ENCODE measurements at places on chromosomes 2 and 18. TPM values are rescaled to one million over a fixed set of nuclear protein-coding genes. Genes with fewer than 3 reads are reported as not detected.

- peaks cover 12% of the 10 kb centered on the region for H3K4me1 ChIP-seq
- no peaks in the 10 kb centered on the region for H3K36me3 ChIP-seq
- H3K27me3 ChIP-seq: no peaks in the 10 kb centered on the region
- H3K4me3 ChIP-seq: no peak overlapping the region
These were observed 78.3 kb upstream of the FZD5 start for GRCh38 chr2:207847807-207848544.

DNA sequence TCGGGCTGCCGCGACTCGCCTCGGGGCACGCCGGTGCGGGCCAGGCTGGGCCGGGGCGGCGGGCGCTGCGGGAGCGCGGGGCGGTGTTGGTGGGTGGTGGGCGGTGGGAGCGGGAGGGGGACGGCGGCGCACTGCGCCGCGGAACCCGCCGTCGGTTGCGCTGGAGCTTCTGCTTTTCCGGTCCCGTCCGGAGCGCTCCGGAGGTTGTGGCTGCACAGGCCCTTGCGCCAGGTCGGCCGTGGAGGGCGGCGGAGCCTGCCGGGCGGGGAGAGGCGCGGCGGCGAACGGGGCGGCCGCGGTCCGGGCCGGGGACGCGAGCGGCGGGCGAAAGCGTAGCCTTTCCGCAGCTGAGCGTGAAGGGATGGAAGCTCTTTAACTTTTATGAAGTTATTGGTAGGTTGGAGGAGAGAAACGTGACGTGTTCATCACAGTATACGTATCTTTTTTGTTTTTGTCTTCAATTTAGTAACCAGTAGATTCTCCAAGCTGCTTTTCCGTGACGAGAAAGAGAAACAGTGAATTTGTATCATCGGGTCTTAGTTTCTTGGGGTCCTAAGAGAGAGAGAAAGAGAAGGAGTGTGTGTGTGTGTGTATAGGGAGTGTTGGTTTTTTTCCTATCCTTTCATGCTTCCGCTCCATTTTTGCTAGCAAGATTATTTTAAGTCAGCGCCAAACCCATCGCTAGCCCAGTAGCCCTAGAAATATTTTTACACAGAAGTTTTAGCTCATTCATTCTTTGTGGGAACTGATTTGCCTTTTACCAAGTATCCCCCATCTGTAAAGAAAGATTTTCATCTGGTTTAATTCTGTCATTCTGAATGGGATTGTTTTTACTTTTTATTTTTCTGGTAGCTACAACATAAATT, 535 bp downstream of the ATG4B start:
- H3K4me3 ChIP-seq: peak overlapping the region; percentile 99
- no peak for DNase-seq
- peaks cover 70% of the 10 kb centered on the region for H3K4me1 ChIP-seq
- peaks cover 13% of the 10 kb centered on the region for H3K36me3 ChIP-seq

- peaks cover 9% of the 10 kb centered on the region for H3K36me3 ChIP-seq
- no peak for DNase-seq
- no peaks in the 10 kb centered on the region for H3K27me3 ChIP-seq
- H3K27ac ChIP-seq: no peak overlapping the region
These were observed 85.5 kb downstream of the MTA3 start for GRCh38 chr2:42653908-42654445.

DNA sequence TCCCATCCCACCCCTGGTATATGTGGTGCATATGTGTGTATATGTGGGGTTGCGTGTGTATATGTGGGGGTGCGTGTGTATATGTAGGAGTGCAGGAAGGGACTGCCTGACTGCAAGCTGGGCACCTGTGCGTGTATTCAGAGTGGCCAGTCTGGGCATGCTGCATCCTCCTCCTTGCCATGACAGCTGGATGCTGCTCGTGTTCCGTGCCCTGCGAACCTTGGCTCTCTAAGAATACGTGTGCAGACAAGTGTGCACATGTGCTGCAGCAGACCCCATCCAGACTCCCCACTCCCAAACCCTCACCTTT, 222.1 kb downstream of the CELF4 start:
- H3K27ac ChIP-seq: no peak overlapping the region
- no peak overlapping the region for H3K4me3 ChIP-seq
- H3K27me3 ChIP-seq: no peaks in the 10 kb centered on the region
- DNase-seq: no peak

GRCh38 chr18:76493213-76494161, 1.6 kb downstream of the ZNF516 start:
- peak overlapping the region; percentile 87 for H3K4me3 ChIP-seq
- no peaks in the 10 kb centered on the region for H3K36me3 ChIP-seq
- DNase-seq: no peak
- no peaks in the 10 kb centered on the region for H3K27me3 ChIP-seq

- no peak overlapping the region for H3K4me3 ChIP-seq
- H3K27ac ChIP-seq: no peak overlapping the region
- no peaks in the 10 kb centered on the region for H3K36me3 ChIP-seq
- H3K4me1 ChIP-seq: no peaks in the 10 kb centered on the region
- H3K27me3 ChIP-seq: no peaks in the 10 kb centered on the region
These were observed 32.8 kb downstream of the ZNF892 start for GRCh38 chr2:95240091-95240490.

DNA sequence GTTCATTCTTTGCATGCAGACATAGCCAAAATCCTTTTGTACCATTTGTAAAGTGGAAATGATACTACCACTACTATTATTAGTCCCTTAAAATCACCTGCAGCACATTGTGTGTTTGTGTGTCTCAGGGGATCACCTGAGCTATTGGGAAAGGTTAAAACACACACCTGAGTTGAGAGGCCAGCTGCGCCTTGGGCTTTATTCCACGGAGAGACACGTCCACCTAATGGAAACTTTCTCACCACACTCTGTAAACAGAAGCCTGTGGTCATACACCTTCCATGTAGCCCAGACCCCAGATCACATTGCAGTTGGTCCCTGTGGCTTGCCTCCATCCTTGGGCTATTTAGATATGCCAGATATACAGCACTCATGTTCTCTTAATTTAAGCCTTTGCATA, 81.8 kb upstream of the SH3BP4 start:
- no peak for DNase-seq
- no peaks in the 10 kb centered on the region for H3K4me1 ChIP-seq
- H3K4me3 ChIP-seq: no peak overlapping the region
- H3K36me3 ChIP-seq: no peaks in the 10 kb centered on the region
- H3K27me3 ChIP-seq: no peaks in the 10 kb centered on the region

DNA sequence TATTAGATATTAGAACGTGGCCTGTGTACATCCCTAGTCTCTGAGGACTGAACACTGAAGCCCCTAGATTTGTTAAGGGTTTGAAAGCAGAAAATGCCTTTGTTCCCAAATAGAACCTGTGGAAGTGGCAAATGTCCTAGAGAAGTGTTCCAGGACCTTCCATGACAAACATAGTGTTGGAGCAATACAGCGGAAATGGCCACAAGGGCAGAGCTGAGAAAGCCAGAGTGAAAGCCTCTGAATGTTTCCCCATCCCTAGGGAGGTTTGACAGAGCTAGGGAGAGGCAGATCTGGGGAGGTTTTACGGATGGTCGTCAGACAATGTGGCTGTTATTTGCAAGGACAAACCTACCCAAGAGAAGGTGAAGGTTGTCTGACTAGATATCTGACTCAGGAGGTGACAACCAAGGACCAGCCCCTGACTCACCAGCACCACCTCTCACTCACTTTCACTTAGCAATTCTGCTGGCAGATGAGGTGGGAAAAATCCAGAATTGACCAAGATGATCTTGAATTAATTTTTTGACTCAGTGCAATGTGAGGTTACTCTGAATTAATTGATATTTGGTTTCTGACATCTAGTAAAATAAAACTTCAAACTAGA, 24.1 kb downstream of the RBM43 start:
- H3K36me3 ChIP-seq: no peaks in the 10 kb centered on the region
- H3K27me3 ChIP-seq: no peaks in the 10 kb centered on the region
- no peaks in the 10 kb centered on the region for H3K4me1 ChIP-seq
- no peak overlapping the region for H3K27ac ChIP-seq
- DNase-seq: no peak

DNA sequence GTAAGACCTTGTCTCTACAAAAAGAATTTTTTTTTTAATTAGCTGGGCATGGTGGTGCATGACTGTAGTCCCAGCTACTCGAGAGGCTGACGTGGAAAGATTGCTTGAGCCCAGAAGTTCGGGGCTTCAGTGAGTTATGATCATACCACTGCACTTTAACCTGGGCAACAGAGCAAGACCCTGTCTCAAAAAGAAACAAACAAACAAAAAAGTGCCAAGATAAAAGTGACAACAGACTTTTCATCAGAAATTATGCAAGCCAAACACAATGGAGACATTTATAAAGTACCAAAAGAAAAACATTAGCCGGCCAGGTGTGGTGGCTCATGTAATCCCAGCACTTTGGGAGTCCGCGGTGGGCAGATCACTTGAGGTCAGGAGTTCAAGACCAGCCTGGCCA, 26.7 kb downstream of the HADHA start:
- H3K36me3 ChIP-seq: peaks cover 92% of the 10 kb centered on the region
- H3K27me3 ChIP-seq: no peaks in the 10 kb centered on the region
- H3K27ac ChIP-seq: no peak overlapping the region
- no peak overlapping the region for H3K4me3 ChIP-seq

DNA sequence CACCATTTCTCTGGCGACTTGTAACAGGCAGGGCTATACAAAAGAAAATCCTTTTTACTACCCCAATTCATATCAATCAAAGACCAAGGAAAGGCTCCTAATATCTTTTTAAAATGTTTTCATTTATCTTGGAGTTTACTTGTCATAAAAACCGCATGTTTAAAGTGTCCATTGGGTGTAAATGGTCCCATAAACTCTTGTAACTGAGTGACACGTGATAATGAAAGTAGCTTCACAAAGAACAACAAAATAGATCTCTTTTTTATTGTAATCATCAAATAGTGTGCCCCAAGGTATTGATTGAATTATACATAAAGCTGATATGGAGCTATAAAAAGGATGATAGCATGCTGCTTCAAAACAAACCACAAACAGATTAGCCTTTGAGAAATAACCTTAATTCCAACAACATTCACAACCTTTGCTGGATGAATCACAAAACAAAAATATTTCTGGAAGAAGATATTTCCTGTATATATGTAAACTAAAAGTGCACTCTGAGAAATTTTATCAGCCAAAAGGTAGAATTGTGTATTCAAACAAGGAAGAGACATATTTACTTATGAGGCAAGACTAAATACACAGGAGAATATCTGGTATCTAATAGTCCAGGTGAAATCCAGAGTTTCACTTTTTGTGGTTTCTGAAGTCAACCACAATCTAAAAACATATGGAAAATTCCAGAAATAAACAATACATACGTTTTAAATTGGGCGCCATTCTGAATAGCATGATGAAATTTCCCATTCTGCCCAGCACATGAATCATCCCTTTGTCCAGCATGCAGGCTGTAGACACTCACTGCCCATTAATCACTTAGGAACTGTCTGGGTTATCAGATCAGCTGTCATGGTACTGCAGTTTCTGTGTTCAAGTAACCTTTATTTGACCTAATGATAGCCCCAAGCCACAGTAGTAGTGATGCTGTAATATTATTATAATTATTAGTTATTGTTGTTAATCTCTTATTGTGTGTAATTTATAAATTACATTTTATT, 237.5 kb downstream of the PIK3C3 start:
- H3K4me3 ChIP-seq: no peak overlapping the region
- no peak for DNase-seq
- no peaks in the 10 kb centered on the region for H3K36me3 ChIP-seq
- no peaks in the 10 kb centered on the region for H3K4me1 ChIP-seq

DNA sequence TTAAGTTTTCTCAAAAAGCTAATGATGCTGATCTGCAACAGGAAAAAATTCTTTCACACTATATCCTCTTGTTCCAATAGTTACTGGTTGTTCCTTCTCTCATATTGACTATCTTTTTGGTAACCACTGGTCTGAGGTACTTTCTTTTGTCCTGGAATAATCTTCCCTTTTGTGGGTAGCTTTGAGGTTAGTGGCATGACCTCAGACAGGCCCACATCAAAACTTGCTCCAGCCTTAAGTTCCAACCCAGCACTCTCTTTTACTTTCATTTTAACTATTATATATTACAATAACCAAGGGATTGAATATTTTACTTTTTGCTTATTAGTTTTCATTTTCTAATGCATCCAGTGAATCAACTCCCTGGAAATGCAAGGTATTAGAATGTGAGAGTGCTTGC, 9.5 kb downstream of the REG1A start:
- no peaks in the 10 kb centered on the region for H3K27me3 ChIP-seq
- H3K4me1 ChIP-seq: no peaks in the 10 kb centered on the region
- DNase-seq: no peak
- H3K36me3 ChIP-seq: no peaks in the 10 kb centered on the region

- no peaks in the 10 kb centered on the region for H3K27me3 ChIP-seq
- no peak overlapping the region for H3K4me3 ChIP-seq
- H3K36me3 ChIP-seq: no peaks in the 10 kb centered on the region
- no peak overlapping the region for H3K27ac ChIP-seq
- no peaks in the 10 kb centered on the region for H3K4me1 ChIP-seq
- DNase-seq: no peak
These were observed 34.2 kb upstream of the BAZ2B start for GRCh38 chr2:159650574-159650973.

- peaks cover 6% of the 10 kb centered on the region for H3K4me1 ChIP-seq
- no peak overlapping the region for H3K4me3 ChIP-seq
- no peak for DNase-seq
- no peak overlapping the region for H3K27ac ChIP-seq
- H3K36me3 ChIP-seq: no peaks in the 10 kb centered on the region
These were observed 16.3 kb downstream of the MGAT5 start for GRCh38 chr2:134269972-134270735.

- no peaks in the 10 kb centered on the region for H3K36me3 ChIP-seq
- peaks cover 17% of the 10 kb centered on the region for H3K27me3 ChIP-seq
- no peak for DNase-seq
- no peak overlapping the region for H3K27ac ChIP-seq
- peaks cover 15% of the 10 kb centered on the region for H3K4me1 ChIP-seq
These were observed 4.6 kb upstream of the ADRA2B start for GRCh38 chr2:96120991-96121390.

GRCh38 chr2:72172478-72172877, 24.8 kb upstream of the CYP26B1 start:
- H3K36me3 ChIP-seq: peaks cover 20% of the 10 kb centered on the region
- H3K4me1 ChIP-seq: no peaks in the 10 kb centered on the region
- no peak overlapping the region for H3K27ac ChIP-seq
- no peaks in the 10 kb centered on the region for H3K27me3 ChIP-seq

GRCh38 chr2:147698166-147698565, 146.7 kb upstream of the ACVR2A start:
- H3K36me3 ChIP-seq: no peaks in the 10 kb centered on the region
- no peaks in the 10 kb centered on the region for H3K27me3 ChIP-seq
- no peak overlapping the region for H3K27ac ChIP-seq
- H3K4me3 ChIP-seq: no peak overlapping the region

- DNase-seq: peak; percentile 86
- peaks cover 8% of the 10 kb centered on the region for H3K4me1 ChIP-seq
- no peaks in the 10 kb centered on the region for H3K36me3 ChIP-seq
These were observed 777 bp downstream of the MOCOS start for GRCh38 chr18:36187826-36188721.

- H3K4me1 ChIP-seq: peaks cover 22% of the 10 kb centered on the region
- no peak overlapping the region for H3K4me3 ChIP-seq
These were observed 268.4 kb downstream of the ATAD2B start for GRCh38 chr2:23658466-23658942.

The KLHL29 gene
- 22.5 TPM for total RNA-seq

The TEX261 gene
- total RNA-seq: 37.7 TPM

The UNC80 gene
- total RNA-seq: 0.06 TPM

The POLR1B gene
- 10.5 TPM for total RNA-seq

The G6PC2 gene
- not detected for total RNA-seq

The KIAA1328 gene
- 16.6 TPM for total RNA-seq

The MC2R gene
- not detected for total RNA-seq

The PPP4R1 gene
- total RNA-seq: 74.6 TPM

The VAMP8 gene
- total RNA-seq: 4.8 TPM

The CRACDL gene
- total RNA-seq: 4.5 TPM

The ATOH8 gene
- total RNA-seq: 45.2 TPM

The MC4R gene
- total RNA-seq: 1.4 TPM

The COL4A4 gene
- 5.3 TPM for total RNA-seq

The EPC2 gene
- total RNA-seq: 27.7 TPM

The ALPG gene
- not detected for total RNA-seq

The GNLY gene
- total RNA-seq: 0.84 TPM

Measured in esophagus muscularis mucosa (tissue), 4 donors.